Kidney capillary endothelial cell (primary cell): ENCODE measurements at places on chromosomes 5 and 9.

- DNase-seq = no peak
Observed at GRCh38 chr5:52339285-52339684, 448.4 kb upstream of the ITGA1 start.

GRCh38 chr9:38066914-38067858 lies 1.8 kb downstream of the SHB start:
- DNase-seq = no peak

- DNase-seq = no peak
Observed at GRCh38 chr5:170625221-170626165, 121.7 kb downstream of the KCNIP1 start.

GRCh38 chr9:7342229-7342628 lies 457.3 kb downstream of the DMAC1 start:
- DNase-seq = no peak
